Hypothalamus (tissue), 51 donors: ENCODE measurements at places on chromosomes 5 and 9.

DNA sequence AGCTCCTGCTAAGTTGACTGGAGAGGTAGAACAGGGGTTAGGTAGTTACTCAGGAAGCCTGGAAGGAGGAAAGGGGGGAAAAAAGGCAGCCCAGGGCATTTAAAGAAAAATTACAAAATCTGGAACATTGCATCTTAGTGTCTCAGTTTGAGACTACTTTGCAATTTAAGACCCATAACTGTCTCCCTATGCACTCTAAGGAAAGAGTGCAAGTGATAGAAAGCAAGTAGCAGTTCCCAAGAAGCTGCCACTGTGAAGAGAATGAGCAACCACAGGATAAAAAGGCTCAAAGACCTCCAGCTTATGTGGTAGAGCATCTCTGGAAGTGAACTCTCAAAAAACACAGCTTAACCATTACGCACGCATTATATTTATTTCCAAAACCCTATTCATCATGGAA is 141.8 kb downstream of the SLCO4C1 start:
- no peak for DNase-seq

DNA sequence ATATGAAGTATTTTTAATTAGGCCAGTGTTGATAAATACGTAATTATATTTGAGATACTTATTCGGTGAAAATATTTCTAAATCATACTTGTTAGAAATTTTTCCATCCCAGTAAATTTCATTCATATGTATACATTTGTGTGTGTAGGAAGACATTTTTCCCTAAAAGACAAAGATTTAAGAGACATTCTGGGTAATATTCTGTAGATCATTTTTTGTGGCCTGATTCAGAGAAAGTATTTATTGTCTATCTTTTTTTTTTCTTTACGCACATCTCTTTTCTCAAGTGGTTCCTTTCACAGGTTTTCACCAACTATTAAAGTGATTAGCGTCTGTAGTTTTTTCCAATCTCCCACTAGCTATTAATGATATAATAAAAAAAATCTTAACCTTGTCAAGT is 224.1 kb downstream of the MEF2C start:
- DNase-seq, result no peak

GRCh38 chr5:99308131-99308530 is 379.3 kb upstream of the CHD1 start:
- no peak for DNase-seq

DNA sequence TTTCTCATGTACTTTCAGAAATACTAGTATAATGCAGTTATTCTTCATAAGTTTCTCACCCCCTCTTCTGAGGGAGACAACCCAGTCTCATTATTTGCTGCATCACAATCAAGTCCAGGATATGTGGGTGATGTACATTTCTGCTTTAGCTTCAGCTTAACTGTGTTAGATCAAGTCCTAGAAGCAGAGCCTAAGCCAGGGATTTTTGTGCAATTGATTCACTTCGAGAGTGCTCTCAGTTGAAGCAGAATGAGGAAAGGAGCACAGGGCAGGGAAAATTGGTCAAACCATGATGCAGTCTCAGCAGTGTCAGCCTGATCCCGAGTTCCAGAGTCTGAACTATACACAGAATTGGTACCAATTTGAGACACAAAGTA is 15.1 kb downstream of the HNRNPK start:
- DNase-seq, result no peak

DNA sequence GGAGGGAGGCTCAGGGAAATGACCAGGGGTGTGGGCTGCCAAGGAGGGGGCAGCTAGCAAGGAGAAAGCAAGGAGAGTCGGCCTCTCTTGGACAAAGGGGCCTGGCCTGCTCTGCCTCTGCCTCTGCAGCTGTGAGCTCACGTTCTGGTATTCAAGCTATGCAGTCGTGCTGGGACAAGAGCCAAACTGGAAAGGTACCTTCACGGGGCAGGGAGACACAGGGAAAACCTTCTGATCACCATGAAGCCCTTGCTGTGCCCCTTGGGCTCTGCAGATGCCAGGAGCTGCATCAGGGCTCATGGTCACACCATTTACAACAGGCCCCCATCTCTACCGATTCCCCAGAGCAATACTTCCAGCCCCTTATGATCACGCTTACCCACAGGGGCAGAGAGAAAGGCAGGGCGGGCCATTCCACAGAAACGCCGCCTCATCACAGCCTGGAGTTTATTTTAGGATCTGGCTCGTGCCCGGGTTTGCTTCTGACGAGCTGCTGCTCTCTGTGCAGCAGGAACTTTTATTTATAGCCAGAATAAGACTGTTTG is 63.2 kb downstream of the PRRT1B start:
- DNase-seq, result peak; percentile 76

DNA sequence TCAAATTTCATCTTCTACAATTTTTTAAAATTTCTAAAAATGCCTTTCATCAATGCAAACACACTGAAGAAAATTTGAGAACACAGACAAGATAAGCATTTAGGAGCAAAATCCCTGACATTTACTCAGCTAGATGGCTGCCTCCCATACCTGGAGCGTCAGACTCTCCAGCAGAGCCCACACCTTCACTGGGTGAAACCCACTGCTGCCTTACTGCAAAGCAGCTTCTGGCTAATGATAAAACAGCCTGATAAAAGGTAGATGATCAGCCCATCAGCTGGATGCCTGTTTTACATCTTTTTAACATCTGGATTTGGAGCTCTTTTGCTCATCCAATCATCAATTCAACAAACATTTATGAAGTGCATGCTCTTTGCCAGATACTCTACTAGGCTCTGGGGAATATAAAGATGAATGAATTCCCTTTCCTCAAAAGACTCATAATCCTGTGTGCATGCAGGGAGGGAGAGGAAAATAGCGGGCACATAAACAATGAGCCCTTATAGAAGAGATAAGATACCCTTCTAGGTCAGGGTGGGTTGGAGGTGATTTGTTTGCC is 271.2 kb downstream of the SAXO1 start:
- DNase-seq, result no peak

DNA sequence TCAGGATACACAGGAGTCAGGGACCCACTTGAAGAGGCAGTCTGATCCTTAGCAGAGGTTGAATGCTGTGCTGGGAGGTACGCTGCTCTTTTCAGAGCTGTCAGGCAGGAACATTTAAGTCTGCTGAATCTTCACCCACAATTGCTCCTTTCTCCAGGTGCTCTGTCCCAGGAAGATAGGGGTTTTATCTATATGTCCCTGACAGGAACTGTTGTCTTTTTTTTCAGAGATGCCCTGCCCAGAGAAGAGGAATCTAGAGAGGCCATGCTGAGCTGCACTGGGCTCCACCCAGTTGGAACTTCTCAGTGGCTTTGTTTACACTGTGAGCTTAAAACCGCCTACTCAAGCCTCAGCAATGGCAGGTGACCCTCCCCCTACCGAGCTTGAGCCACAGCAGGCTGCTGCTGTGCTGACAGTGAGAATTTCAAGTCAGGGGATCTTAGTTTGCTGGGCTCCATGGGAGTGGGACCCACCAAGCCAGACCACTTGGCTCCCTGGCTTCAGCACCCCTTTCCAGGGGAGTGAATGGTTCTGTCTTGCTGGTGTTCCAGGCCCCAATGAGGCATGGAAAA is 169.0 kb downstream of the FBXL17 start:
- no peak for DNase-seq

DNA sequence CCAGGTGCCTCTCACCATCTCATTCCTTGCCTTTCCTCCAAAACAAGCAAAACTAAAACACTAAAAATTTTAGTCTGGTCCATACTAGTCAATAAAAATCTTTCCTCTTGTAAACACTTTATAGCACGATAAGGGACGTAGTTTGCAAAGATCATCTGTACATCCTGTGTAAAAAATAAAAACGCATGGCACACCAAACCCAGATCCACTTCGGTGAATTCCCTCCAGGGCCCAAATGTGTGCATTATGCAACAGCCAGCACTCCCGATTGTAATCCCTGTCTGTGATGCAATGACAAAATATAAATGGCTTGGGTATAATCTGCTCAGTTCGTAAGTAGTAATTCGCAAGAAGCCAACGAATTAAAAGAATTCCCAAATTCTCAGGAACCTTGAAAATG is 1.4 kb downstream of the FAM169A start:
- DNase-seq, result no peak

DNA sequence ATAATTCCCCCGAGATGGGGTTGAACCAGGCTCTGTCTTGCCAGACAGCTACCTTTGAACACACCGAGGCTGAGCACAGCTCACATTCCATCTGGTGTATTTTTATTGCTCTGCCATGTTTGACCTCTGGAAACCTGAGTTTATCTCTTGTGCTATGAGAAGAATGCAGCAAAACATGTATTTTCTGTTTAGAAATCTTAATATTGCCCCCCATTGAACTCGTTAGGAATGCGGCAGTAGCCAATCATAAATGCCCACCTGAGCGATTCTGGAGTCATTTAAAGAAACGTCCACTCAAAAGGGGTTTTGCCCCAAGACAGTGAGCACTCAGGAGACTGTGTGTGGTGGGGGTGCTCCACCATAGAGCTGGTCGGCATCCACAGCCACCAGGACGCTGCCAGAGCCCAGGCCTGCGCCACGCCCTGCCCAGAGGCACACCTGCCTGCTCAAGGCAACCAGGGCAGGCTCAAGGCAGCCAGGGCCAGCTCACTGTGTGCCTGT is 26.9 kb downstream of the FGD3 start:
- no peak for DNase-seq

DNA sequence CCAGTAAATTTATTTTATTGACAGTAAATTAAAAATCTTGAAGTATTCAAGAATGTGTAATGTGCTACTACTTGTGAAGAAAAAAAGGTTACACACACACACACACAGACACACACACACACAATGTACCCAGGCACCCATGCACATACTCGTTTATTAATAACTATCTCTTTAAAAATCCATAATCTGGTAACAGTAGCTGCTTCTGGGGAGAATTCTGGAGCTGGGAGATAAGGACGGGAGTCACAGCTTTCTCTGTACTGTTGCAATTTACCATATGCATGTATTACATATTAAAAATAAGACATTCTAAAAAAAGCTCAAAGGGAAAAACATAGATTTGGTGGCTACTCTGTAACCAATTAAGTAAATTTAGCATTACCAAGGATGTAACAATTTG is 7.9 kb upstream of the C1QTNF2 start:
- DNase-seq, result no peak

- no peak for DNase-seq
Observed at GRCh38 chr9:98772364-98773155, 23.8 kb downstream of the ANKS6 start.

DNA sequence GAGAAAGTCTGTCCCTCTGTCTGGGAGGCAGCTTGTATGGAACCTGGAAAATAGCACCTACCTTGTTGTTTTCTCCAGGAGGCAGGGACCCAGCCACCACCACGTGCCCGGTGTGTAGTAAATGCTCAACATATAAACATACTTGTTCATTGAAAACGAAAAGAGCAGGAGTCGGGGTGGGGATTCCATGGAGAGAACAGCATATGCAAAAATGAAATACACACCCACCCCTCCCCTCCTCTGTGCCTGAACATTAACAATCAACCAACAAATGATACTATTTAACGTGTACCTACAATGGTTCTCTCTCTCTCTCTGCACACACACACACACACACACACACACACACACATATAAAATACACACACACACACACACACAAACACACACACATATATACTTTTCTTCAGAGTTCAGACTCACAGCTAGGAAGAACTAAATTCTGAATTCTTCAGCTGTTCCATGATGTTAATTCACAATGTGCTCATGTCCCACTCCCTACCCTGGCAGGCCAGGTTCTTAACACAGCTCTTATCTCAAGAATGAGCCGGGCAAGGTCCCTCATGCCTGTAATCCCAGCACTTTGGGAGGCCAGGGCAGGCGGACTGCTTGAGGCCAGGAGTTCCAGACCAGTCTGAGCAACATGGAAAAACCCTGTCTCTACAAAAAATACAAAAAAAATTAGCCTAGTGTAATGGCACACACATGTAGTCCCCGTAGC is 16.3 kb upstream of the DENND1A start:
- no peak for DNase-seq

GRCh38 chr9:73494894-73495293 is 343.2 kb downstream of the ANXA1 start:
- no peak for DNase-seq

- DNase-seq, result no peak
Observed at GRCh38 chr9:4836676-4837075, 43.9 kb downstream of the RCL1 start.

GRCh38 chr5:114208588-114208987 is 153.3 kb upstream of the KCNN2 start:
- no peak for DNase-seq

DNA sequence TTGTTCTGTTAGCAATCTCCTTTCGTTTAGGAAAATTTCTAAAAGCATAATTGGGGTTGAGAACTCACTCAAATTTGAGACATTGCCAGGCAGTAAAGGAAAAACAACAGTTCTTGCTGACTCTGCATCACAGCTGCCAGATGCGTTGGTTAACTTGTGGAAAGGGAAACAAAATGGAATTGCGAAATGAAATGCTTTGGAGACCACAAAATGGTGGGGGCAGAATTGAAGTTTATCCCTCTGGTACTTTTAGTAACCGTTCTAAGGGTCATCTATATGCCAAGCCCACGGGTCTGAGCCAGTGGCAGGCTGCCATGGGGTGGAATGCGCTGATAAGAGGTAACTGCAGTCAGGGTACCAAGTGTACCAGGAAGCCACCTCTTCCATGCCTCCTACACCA is 28.6 kb upstream of the SELENOP start:
- no peak for DNase-seq

- DNase-seq, result no peak
Observed at GRCh38 chr9:8751406-8751930, 951.9 kb upstream of the DMAC1 start.

DNA sequence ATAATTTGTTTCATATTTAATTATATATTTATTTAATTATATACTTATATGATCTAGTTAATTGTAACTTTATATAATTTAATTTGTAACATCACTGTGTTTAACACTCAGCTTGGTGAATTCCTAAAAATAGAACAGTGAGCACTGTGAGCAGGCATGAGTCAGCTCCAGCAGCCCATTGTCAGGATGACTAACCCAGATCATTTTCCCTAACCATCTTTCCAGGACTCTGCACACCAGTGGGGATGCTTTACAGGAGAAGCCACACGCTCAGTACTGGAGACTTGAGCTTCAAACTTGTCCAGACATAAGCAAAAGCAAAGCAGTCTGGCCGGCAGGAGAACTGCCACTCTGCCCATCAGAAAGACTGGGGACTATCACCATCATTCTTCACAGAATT is 446.2 kb upstream of the TRPC7 start:
- no peak for DNase-seq

DNA sequence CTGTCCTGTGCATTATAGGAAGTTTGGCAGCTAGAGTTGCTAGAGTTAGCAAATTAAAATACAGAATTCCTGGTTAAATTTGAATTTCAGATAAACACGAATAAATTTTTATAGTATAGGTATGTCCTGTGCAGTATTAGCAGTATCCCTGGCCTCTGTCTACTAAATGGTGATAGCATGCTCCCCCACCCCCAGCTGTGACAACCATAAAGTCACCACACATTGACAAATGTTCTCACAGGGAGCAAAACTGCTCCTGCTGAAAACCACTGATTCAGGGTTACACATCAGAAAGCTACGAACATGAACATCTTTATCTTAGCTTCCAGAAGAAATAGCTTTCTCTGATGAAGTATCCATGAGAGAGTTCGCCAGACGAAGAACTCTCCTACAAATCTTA is 91.8 kb upstream of the CCDC112 start:
- DNase-seq, result no peak

GRCh38 chr5:41863871-41864486 is 6.2 kb downstream of the OXCT1 start:
- no peak for DNase-seq
